ENCODE measurements at places on chromosomes 1 and 21. TPM values are rescaled to one million over a fixed set of nuclear protein-coding genes. Genes with fewer than 3 reads are reported as not detected.

PRUNE1 gene
- 34.1 TPM for total RNA-seq

- H3K27me3 ChIP-seq, result no peaks in the 10 kb centered on the region
- H3K27ac ChIP-seq, result no peak overlapping the region
Measured at GRCh38 chr1:51750218-51750617, 128.3 kb downstream of the NRDC start.

DNA sequence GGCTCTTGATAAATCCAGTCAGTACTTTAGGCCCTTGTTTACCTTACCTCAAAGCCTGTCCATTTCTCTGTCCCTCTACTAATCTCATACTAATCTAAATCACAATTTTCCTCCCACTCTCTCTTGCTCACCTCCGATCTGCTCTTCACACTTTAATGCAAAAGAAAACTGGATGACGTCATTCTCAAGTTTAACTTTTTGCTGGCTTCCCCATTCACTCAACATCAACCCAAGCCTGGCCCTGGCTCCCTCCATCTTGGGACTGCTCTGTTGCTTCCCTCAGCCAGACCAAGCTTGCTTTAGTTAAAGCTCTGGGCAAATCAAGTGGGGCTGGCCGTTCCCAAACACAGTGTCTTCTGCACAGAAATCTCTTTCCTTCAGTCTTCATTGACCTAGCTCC, 29.7 kb downstream of the COA6 start:
- H3K36me3 ChIP-seq, result no peaks in the 10 kb centered on the region
- H3K4me1 ChIP-seq, result no peaks in the 10 kb centered on the region
- no peak for DNase-seq
- H3K27me3 ChIP-seq, result no peaks in the 10 kb centered on the region
- H3K4me3 ChIP-seq, result no peak overlapping the region

DNA sequence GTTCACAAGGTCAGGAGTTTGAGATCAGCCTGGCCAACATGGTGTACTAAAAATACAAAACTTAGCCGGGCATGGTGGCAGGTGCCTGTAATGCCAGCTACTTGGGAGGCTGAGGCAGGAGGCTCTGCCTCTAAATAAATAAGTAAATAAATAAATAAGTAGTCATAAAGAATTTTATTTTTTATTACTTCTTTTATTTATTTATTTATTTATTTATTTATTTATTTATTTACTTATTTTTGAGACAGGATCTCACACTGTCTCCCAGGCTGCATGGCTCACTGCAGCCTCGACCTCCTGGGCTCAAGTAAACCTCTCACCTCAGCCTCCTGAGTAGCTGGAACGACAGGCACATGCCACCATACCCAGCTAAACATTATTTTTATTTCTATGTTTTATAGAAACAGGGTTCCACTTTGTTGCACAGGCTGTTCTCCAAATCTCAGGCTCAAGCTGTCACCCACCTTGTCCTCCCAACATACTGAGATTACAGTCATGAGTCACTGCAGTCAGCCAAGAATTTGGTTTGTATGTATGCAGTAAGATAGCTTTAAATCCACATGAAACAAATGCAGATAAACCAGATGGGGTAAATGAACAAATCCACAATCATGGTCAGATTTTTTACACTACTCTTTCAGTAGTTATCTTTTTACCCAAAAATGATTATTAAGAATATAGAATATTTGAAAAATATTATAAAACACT, 523.3 kb upstream of the RGS18 start:
- no peaks in the 10 kb centered on the region for H3K36me3 ChIP-seq
- no peaks in the 10 kb centered on the region for H3K27me3 ChIP-seq
- H3K4me3 ChIP-seq, result no peak overlapping the region
- no peaks in the 10 kb centered on the region for H3K4me1 ChIP-seq
- H3K27ac ChIP-seq, result no peak overlapping the region

- H3K36me3 ChIP-seq, result no peaks in the 10 kb centered on the region
- DNase-seq, result no peak
- no peak overlapping the region for H3K4me3 ChIP-seq
- no peak overlapping the region for H3K27ac ChIP-seq
- no peaks in the 10 kb centered on the region for H3K27me3 ChIP-seq
Measured at GRCh38 chr1:2907051-2907450, 105.6 kb upstream of the TTC34 start.

GRCh38 chr1:86965827-86966182, 51.4 kb downstream of the HS2ST1 start:
- H3K27ac ChIP-seq, result no peak overlapping the region
- H3K4me1 ChIP-seq, result no peaks in the 10 kb centered on the region
- H3K27me3 ChIP-seq, result no peaks in the 10 kb centered on the region
- no peak overlapping the region for H3K4me3 ChIP-seq

- H3K36me3 ChIP-seq, result no peaks in the 10 kb centered on the region
- peaks cover 7% of the 10 kb centered on the region for H3K4me1 ChIP-seq
- DNase-seq, result no peak
- no peaks in the 10 kb centered on the region for H3K27me3 ChIP-seq
- peak overlapping the region; percentile 26 for H3K27ac ChIP-seq
Measured at GRCh38 chr1:89908672-89909436, 86.1 kb upstream of the ZNF326 start.

DNA sequence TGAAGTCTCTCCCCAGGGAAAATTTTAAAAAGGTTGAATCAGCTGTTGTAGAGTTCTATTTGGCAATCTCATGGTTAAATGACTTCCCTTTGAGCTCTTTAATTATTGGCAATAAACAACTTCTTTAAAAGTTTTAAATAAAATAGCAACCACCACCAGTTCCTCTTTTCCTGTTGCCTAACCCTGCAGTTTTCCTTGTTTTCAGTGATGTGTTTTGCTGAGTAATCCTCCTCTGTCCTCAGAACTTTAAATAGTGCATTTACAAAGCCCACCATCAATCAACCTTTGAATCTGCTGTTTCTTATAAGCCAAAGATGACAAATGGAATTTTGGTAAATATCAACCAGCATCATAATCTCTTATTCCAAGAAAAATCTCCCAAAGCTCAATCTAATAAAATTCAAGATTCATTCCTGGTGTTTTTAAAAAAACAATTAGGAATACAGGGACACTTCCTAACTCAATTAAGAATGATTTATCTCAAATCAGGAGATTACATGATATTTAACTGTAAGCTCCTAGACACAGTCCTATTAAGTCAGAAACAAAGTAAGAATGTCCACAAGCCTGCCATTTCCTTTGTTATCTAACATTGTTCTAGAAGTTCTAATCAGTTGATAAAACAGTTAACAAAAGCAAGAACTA, 14.8 kb downstream of the AVPR1B start:
- DNase-seq, result no peak
- H3K27ac ChIP-seq, result no peak overlapping the region
- H3K4me1 ChIP-seq, result no peaks in the 10 kb centered on the region
- H3K36me3 ChIP-seq, result no peaks in the 10 kb centered on the region
- H3K4me3 ChIP-seq, result no peak overlapping the region
- no peaks in the 10 kb centered on the region for H3K27me3 ChIP-seq

DNA sequence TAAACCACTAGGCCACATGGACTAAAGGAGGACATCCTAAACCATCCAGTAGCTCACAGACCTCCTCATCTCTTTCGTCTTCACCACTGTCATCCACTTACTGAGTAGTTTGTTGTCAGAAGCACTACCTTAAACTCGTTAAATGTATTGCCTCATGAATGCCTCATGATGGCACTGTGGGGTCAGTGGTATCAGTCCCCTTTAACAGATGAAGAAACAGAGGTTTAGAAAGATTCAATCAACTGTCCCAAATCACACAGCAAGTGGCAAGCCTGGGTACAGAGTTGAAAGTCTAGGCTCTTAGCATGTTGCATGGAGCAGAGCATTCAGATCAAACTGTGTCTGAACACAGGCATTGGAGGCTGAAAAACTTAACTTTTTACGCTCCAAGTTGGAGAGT, 183.6 kb upstream of the KIAA0040 start:
- no peak for DNase-seq
- no peaks in the 10 kb centered on the region for H3K27me3 ChIP-seq
- H3K4me1 ChIP-seq, result no peaks in the 10 kb centered on the region
- H3K4me3 ChIP-seq, result no peak overlapping the region

- H3K27me3 ChIP-seq, result no peaks in the 10 kb centered on the region
- no peaks in the 10 kb centered on the region for H3K36me3 ChIP-seq
- H3K4me1 ChIP-seq, result no peaks in the 10 kb centered on the region
- no peak overlapping the region for H3K4me3 ChIP-seq
- DNase-seq, result no peak
Measured at GRCh38 chr1:150194381-150195031, 41.4 kb downstream of the ANP32E start.

DNA sequence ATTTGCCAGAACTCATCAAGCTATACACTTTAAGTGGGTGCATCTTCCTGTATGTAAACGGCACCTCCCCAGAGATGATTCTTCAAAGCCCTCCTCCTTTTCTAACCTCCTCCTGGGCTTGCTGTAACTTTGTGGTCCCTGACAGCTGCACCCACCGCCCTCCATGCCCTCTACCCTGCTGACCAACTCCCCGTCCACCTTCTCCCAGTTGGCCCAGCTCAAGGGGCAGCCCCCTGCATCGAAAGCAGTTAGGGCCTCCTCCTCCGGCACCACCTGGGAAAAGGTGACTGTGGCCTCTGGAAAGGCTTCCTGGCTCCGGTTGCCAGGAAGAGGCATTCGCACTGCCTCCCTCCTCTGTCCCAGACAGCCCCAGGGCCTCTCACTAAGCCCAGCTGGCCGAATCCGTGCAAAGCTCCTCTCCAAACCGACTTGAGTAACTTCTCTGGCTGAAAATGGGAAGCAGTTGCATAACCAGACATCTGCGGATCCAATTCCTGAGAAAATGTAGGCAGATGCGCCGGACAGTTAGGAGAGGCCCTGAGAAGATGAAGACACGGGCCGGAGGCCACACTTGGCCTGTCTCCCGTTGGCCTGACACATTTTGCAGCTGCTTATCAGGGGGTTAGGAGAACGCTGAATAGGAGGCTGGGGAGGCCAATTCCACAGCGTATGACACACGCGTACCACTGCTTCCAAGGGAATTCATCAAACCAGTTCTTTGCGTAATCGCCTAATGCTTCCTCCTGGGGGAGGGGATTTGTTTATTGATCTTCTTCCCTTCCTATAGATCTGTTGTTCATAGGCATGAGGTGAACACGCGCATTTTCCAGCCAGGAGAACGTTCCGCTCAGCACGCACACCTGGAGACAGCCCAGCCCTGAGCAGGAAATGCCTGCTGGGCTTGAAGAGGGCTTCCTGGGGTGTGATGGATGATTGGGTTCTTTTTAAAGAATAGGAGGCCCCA, 48.7 kb upstream of the COL6A2 start:
- H3K36me3 ChIP-seq, result no peaks in the 10 kb centered on the region
- DNase-seq, result peak; percentile 87
- H3K27ac ChIP-seq, result peak overlapping the region; percentile 96

- peaks cover 5% of the 10 kb centered on the region for H3K4me1 ChIP-seq
- H3K4me3 ChIP-seq, result no peak overlapping the region
- no peaks in the 10 kb centered on the region for H3K27me3 ChIP-seq
- no peak for DNase-seq
- H3K27ac ChIP-seq, result no peak overlapping the region
- no peaks in the 10 kb centered on the region for H3K36me3 ChIP-seq
Measured at GRCh38 chr1:9884805-9885204, 25.3 kb downstream of the CTNNBIP1 start.

SPOCD1 gene
- 11.1 TPM for total RNA-seq

SMCP gene
- not detected for total RNA-seq

DNA sequence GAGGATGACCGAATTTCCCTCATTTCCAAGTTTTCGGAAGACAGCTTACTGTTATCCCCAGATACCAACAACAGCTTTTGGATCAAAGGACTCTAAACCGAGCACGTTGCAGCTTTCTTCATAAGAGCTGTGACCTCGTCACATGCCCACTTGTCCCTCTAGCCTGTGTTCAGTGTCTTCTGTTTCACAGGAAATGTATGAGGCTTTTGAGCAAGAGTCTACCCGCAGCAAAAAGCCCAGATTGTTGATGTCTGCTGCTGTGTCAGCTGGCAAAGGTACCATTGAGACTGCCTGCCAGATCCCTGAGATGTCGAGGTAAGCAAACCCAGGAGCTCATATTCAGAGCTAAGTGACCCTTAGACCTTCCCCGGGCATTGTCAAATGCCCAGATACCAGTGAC, 24.1 kb downstream of the CHI3L2 start:
- no peak for DNase-seq
- no peak overlapping the region for H3K4me3 ChIP-seq
- no peak overlapping the region for H3K27ac ChIP-seq
- H3K4me1 ChIP-seq, result no peaks in the 10 kb centered on the region
- H3K27me3 ChIP-seq, result no peaks in the 10 kb centered on the region

DNA sequence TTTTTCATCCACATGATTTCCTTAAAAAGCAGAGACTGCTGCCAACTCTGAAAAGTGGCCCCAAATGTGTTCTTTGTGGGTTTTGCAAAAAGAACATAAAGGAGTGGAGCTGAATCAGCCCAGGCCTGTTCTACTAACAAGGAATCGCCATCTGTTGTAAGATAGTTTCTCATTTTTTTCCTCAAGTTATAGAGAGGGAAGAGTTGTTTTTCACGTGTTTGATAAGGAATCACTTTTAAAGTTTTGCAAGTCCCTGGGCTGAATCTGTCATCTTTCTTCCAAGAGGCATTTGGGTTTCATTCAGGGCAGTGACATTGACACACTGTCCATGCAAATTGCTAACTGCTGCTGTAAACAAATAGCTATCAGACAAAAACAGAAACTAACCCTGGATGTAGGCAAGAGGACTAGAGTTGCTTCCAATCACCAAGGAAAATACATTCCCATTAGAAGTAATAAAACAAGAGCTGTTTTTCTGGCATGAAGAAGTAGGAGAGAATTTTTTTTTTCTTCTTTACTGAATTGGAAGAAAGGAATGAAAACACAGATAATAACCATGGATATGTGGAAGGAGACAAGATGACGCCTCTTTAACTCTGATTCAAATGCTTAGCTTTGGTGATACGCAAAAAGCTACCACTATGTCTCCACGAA, 58.8 kb upstream of the TBX15 start:
- H3K27ac ChIP-seq, result peak overlapping the region; percentile 49
- no peaks in the 10 kb centered on the region for H3K4me1 ChIP-seq
- no peak overlapping the region for H3K4me3 ChIP-seq
- no peak for DNase-seq
- H3K36me3 ChIP-seq, result no peaks in the 10 kb centered on the region
- no peaks in the 10 kb centered on the region for H3K27me3 ChIP-seq

XCL1 gene
- not detected for total RNA-seq

- H3K27ac ChIP-seq, result no peak overlapping the region
- H3K36me3 ChIP-seq, result no peaks in the 10 kb centered on the region
- H3K27me3 ChIP-seq, result no peaks in the 10 kb centered on the region
- no peak overlapping the region for H3K4me3 ChIP-seq
- no peaks in the 10 kb centered on the region for H3K4me1 ChIP-seq
- no peak for DNase-seq
Measured at GRCh38 chr1:101506541-101507164, 269.8 kb downstream of the S1PR1 start.

DNA sequence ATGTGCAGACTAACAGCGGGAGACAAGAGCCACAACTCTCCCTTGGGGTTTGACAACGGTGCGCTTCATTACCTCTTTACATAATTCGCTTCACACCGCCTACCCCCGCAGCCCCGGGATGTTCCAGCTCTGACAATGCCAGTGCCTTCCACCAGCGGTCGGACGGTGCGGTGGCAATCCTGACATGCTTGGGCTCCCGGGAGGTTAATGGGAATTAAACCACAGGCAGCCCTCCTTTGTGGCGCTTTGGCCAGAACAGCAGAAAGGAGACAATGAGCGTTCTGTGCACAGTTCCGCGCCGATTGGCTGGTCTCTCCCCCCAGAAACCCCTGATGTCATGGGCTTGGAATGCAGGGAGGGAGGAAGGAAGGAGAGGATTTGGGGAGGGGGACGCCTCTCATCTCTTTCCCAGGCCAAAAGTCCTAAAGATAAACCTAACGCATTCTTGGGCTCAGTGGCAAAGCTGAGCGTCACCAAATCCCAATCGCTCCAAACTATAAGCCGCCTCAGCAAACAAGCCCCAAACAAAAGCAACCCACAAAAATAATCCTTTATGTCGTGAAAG, 1.3 kb downstream of the CNN3 start:
- no peaks in the 10 kb centered on the region for H3K36me3 ChIP-seq
- peaks cover 5% of the 10 kb centered on the region for H3K4me1 ChIP-seq
- H3K4me3 ChIP-seq, result peak overlapping the region; percentile 96
- peak overlapping the region; percentile 99 for H3K27ac ChIP-seq
- DNase-seq, result peak; percentile 93

ATP13A2 gene
- 17.3 TPM for total RNA-seq

All from breast epithelium (tissue), 4 donors.